Neural cell (in vitro differentiated cells): ENCODE measurements at places on chromosomes 16 and 17. TPM values are rescaled to one million over a fixed set of nuclear protein-coding genes. Genes with fewer than 3 reads are reported as not detected.

Gene TRPV3
- 0.19 TPM in 1 of 2 replicates, not detected in the other for polyA plus RNA-seq

Gene MYLK3
- 0.07 TPM in 1 of 2 replicates, not detected in the other for polyA plus RNA-seq

Gene TBC1D3C
- polyA plus RNA-seq = 8.1 and 10.4 TPM in 2 replicates

Gene CCL23
- polyA plus RNA-seq = not detected in 2 replicates

Gene CRYM
- polyA plus RNA-seq = 3.8 TPM in 1 of 2 replicates, not detected in the other

Gene CLCN7
- polyA plus RNA-seq = 40.9 and 53.2 TPM in 2 replicates

Gene ASPHD1
- polyA plus RNA-seq = 38.9 and 48.2 TPM in 2 replicates

Gene TSR3
- 102 and 106 TPM in 2 replicates for polyA plus RNA-seq

Gene SLC6A4
- 1.1 TPM in 2 replicates for polyA plus RNA-seq

Gene CBX8
- 15.4 and 27.6 TPM in 2 replicates for polyA plus RNA-seq

Gene ATP2A1
- 0.06 and 0.54 TPM in 2 replicates for polyA plus RNA-seq

Gene ULK2
- 48.4 and 55.1 TPM in 2 replicates for polyA plus RNA-seq

Gene CLEC3A
- polyA plus RNA-seq = not detected in 2 replicates

Gene CCDC200
- polyA plus RNA-seq = not detected in 2 replicates
